Stimulated activated CD4-positive, alpha-beta T cell treated with anti-CD3 and anti-CD28 coated beads, TNF-alpha, amount 100 ng/mL, for 48 hours (primary cell): ENCODE measurements at places on chromosomes 11 and 22.

GRCh38 chr11:371051-371450 is 1.8 kb downstream of the B4GALNT4 start:
- DNase-seq = no peak

DNA sequence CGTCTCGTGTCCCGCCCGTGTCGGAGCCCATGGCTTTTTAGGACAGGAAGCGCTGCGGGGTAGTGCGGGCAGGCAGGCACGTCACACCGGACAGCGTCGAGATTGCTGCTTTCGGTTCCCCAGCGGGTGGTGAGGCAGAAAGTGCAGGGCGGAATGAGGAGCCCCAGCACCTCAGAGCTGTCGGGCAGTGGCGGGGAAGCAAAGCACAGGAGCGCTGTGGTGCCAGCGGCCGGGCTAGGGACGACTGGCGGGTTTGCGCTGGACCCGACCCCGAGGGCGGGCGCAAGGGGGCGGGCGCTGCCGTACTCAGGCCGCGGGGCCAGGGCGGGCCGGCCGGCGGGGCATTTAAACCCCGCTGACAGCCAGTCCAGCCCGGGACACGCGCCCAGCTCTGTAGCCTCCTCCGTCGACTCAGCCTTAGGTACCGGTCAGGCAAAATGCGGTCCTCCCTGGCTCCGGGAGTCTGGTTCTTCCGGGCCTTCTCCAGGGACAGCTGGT is at the start of gene SLC37A2:
Gene SLC37A2, plus strand, starts transcription at position 375 of the 498 bp plus-strand sequence. Its CDS starts 63 bp downstream, at position 438.
- no peak for DNase-seq

DNA sequence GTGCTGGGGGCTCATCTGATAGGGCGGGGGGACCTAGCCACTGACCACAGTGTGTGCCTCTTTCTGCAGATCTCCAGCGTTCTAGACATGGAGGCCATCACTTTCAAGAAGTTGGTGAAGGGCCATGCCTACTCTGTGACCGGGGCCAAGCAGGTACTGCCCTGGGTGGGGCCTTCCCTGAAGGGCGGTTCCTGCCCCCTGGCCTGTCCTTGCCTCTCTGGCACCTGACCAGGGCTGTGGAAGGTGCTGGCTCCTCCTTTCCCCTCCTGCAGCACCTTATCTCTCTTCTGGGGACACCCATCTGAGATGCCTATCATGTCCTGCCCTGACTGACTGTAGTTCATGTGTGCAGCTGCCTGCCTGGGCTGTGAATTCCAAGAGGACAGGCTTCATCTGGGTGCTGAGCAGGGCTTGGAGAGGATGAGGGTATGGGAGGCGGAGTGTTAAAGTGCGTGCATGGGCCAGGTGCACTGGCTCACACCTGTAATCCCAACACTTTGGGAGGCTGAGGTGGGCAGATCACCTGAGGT is 5.5 kb downstream of the CAPN1 start:
- no peak for DNase-seq

DNA sequence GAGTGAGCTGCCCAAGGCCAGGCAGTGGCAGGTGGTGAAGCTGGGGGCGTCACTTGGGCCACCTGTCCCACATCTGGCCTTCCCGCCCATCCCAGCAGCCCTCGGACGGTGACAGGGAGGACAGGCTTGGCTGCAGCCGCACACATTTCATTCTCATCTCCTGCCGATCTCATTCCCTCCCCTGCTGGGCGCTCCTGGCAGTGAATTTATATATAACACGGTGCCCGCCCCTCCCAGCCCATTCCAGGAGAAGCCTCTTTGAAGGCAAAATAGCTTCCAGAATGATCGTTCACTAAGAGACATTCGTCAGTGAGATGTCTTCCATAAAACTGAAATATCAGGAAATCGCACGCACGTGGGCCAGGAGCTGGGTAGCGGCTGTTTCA is 861.3 kb downstream of the TBC1D22A start:
- DNase-seq = no peak

- peak; percentile 6 for DNase-seq
Observed at GRCh38 chr11:11230802-11231562, 122.1 kb downstream of the CSNK2A3 start.

DNA sequence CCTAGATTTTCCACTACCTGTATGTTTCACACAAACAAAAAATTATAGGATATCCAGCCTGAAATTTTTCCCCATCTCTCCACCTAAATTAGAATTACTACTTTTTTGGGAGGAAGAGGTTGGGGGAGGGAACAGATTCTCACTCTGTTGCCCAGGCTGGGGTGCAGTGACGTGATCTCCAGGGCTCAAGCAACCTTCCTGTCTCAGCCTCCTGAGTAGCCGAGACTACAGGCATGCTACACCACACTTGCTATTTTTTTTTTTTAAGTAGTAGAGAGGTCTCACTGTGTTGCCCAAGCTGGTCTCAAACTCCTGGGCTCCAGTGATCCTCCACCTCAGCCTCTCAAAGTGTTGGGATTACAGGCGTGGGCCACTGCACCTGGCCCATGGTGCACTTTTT is 9.5 kb downstream of the JAML start:
- DNase-seq = no peak

- no peak for DNase-seq
Observed at GRCh38 chr11:11894486-11894885, 52.7 kb downstream of the USP47 start.
